ENCODE measurements at places on chromosomes 2 and 18.

- no peak for DNase-seq
These were observed 16.9 kb downstream of the INPP4A start for GRCh38 chr2:98461498-98462049.

- no peak for DNase-seq
These were observed 25.9 kb upstream of the ZEB2 start for GRCh38 chr2:144545787-144546186.

DNA sequence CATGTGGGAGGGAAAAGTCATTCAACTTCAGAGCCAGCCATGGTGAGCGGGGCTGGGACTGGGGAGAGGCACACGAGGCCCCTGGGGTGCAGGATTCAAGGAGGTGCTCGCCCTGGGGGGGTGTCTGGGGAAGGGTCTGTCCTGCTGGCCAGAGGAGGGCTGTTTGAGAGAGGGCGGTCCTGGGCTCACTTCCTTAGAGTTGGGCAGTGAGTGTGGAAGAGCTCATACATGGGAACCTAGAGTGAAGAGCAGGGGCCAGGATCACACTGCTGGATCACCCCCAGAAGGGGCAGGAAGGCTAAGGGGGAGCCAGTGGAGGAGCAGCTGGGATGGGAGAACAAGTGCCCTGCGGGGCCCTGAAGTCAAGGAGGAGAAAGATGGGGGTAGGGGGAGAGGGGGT lies 6.5 kb downstream of the SH3BP4 start:
- DNase-seq, result no peak

DNA sequence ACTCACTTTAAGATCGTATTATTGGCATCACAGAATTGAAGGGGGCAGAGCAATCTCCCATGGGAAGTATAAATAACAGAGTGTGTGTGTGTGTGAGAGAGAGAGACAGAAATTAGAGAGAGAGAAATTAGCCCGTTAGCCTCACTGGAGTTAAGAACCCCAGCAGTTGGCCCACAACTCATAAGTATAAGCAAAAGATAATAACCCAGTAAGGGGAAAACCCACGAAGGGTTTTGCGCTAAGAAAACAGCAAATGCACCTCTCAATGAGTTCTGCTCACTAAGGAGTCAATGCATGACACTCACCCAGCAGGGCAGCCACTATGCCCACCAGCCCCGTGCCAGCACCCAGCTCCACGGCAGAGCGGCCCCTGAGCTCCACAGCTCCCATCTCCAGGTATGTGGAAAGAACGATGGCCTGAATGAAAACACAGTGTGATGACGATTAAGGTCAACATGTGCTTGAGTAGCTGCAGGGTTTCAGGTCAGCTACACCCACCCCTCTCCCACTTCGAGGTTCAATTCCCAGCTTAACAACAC lies 3.6 kb downstream of the METTL21A start:
- no peak for DNase-seq

DNA sequence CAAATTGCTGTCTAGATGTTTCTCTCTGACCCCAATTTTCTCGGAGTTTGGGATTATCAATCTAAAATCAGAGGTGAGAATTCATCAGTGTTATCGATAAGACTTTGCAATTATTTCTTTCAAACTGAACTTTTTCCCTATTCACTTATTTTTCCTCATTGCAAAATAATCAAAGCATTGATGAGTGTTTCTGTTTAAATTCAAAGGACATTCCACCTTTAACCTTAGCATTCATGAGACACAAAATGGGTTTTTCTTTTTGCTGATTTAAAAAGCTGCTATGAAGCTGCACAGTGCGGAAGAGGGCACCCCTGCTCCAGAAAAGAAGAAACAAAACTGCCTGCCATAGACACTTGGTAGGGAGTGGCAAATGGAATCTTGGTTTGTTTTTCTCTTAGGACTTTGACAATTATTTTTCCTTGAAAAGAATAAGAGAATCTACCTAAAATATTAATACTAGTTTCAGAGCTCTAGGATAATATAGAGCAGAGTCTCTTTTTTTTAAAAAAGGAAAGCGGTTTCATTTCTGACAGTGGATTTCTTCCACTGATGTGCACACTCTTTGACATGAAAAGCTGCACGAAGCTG lies 203.4 kb downstream of the TGIF1 start:
- DNase-seq, result no peak

- no peak for DNase-seq
These were observed 69.6 kb upstream of the DNMT3A start for GRCh38 chr2:25411281-25411680.

- no peak for DNase-seq
These were observed 1127.1 kb upstream of the DDX18 start for GRCh38 chr2:116687371-116687770.

DNA sequence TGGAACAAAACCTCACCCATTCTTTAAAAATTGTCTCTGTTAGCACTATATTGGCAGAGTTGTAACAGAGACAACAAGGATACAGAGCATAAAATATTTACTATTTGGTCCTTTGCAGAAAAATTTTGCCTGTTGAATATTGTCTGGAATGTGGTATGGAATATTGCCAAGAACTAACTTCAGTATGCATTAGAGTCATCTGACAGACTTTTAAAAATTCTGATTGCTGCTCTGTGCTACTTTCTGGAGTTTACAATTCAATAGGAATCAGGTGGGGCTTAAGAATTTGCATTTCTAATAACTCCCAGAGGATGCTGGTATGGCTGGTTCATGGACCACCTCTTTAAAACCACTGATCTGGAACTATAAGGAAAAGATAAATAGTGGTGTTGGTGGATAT lies 32.8 kb upstream of the NYAP2 start:
- DNase-seq, result no peak

DNA sequence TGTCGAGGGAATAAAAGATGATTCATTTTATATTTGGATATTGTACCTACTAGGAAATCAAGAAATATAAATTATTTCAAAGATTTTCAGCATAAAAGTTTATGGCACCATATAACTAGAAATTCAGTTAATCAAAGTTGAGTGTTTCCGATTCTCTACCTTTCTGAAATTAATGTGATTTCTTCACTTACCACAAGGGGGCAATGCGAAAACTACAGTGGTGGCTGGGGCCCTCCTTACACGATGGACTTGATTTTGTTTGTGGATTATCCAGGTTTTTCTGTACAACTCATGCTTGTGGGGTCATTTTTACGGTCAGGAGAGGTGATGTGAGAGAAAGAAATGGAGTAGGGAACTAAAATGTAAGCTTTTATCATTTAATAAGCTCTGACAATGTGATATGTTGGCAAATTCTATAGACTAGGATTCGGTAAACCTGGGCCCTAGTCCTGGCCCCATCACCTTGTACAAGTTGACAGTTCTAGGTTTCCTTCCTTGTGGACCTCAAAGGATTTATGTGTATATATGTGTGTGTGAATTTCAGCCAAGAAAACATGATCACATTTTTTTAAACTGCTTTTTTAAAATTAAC lies 47.6 kb downstream of the G6PC2 start:
- no peak for DNase-seq

DNA sequence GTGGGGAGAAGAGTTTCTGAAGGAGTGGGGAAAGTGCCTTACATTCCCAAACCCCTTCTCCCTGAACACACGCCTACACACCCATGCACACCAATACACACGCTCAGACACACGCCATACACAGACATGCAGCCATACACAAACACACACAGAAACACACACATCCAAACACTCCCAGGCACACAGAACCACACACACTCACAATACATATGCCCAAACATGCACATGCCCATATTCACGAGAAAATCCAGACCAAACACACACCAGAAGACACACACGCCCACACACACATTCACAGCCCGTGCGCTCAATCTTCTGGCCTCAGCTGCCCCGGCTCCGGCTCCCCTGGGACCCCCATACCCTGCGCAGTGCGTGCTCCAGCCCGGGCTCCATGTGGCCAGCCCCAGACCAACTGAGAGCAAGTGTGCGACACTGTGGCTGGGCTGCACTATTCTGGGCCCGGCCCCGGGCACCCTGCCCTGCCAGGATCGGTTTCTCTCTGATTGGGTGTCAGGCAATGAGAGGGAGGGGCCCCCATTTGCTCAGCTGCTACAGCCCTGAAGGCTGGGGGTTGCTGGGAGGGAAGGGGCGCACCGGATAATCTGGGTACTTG lies at the start of gene PRKAG3:
Gene PRKAG3, minus strand, starts transcription at position 426 of the 613 bp plus-strand sequence.
- no peak for DNase-seq

DNA sequence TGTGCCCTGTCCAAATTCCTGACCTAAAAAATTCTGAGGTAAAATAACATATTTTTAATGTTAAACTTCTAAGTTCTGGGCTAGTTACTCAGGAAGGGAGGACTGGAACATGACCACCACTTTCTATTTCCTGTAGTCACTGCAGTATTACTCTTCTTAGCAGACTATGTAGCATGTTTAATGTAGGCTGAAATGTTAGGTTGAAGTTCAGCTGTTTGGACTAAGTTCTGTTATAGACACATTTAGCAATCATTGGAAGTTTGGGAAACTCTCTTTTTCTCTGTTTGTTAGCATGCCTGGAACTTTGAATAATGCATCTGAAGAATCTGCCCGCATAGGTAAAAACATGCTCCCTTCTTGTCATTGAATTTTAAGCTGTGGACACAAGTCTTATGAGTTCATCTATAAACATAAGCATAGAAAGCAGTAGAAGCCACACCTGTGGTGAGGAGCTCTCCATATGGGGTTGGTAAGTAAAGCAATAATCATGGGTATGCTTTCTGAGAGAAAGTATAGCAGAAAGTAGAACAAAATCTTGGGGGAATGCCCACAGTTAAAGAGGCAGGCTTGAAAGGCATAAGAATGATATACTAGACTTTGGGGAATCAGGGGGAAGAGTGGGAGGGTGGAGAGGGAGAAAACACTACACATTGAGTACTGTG lies 52.6 kb downstream of the IL1R2 start:
- no peak for DNase-seq

GRCh38 chr2:194730266-194730665 lies 926.8 kb upstream of the SLC39A10 start:
- DNase-seq, result no peak

DNA sequence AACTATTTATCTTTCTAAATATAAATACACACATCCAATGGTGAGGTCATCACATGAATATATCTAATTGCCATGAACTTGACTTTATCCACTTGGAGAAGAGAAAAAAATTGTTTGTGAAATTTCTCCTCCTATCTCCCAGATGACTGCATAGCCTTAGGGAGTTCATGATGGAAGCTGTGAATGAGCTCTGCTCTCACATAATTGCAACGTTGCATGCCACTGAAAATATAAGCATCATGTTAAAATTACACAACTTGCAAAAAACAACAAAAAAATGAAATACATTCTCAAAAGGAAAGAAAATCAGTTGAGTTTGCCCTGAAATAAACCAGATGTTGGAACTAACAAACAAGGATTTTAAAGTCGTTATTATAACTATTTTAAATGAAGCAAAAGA lies 50.6 kb upstream of the OSR1 start:
- no peak for DNase-seq

DNA sequence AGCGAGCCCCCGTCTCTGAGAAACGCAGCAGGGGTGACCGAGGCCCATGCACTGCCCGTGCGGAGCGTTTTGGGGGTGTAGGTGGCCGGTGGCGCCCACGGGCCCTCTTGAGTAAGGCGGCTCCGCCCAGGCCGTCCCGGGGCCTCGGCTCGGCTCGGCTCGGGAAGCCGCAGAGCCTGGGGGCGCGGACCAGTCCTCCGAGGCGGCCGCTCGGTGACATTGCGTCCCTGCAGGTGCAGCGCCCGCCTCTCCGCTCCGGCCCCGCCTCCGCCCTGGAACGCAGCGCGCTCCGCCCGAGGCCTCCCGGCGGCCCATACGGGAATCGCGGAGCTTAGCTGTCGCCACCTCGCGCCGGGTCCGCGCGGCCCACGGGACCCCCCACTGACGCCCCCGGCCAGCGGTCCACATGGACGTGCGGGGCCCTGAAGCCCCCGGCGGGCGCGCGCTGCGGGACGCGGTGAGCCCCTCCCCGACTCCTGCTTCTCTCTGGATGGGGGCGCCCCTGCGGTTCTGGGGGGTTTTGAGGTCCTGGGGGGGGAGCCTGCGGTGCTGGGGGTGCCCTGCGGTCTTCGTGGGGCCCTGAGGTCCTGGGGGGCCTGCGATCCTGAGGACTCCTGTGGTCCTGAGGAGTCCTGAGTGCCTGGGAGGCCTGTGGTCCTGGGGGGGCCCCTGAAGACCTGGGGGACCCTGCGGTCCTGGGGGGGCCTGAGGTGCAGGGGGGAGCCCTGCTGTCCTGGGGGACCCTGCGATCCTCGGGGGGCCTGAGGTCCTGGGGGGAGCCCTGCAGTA lies at the start of gene HSBP1L1:
Gene HSBP1L1, plus strand, starts transcription at position 314 of the 789 bp plus-strand sequence. Its CDS starts 93 bp downstream, at position 407.
- peak; percentile 83 for DNase-seq

DNA sequence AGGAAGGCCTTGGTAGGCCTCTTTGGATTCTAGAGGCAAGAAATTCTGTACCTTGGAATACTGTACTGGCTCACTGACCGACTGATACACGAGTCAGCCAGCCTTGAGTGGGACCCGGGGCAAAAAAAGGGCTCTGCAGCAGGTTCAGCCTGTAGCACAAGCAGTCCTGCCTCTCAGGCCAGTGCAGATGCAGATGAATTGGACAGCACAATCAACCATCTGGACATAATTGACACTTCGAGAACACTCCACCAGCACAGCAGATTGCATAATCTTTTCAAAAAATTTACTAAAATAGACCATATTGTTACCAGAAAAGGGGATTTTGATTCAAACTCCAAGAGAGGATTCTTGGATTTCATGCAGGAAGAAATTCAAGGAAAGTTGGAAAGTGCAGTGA lies 241.6 kb downstream of the RPIA start:
- DNase-seq, result no peak

GRCh38 chr2:19532547-19533196 lies 174.2 kb upstream of the OSR1 start:
- no peak for DNase-seq

- no peak for DNase-seq
These were observed 932.3 kb upstream of the ACVR2A start for GRCh38 chr2:146912536-146912935.

DNA sequence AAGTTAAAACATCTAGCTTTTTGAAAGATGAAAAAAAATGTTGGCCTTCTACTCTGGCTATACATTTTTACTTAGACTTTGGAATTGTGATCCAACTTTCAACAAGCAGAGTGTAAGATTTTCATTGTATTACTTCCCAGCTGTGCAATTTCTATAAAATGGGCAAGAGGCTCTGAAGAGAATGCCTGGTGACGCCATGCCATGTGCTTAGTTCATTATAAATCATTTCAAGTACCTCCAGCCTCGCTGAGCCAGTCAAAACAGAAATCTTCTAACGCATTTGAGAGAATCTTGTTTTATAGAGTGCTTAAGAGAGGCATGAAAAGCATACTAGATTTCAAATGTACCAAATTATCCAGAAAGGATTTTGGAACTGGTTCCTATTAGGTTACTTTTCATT lies 10.1 kb upstream of the STK17B start:
- no peak for DNase-seq

GRCh38 chr18:34153711-34154110 lies 71.0 kb downstream of the NOL4 start:
- DNase-seq, result no peak

- DNase-seq, result no peak
These were observed 1.3 kb downstream of the PTPRM start for GRCh38 chr18:7568426-7568825.

GRCh38 chr2:127106457-127106990 lies 430 bp downstream of the BIN1 start:
- DNase-seq, result peak; percentile 68

- no peak for DNase-seq
These were observed 1582.2 kb upstream of the NXPH2 start for GRCh38 chr2:140362361-140362760.
